ENCODE measurements at places on chromosomes 1 and 21.

DNA sequence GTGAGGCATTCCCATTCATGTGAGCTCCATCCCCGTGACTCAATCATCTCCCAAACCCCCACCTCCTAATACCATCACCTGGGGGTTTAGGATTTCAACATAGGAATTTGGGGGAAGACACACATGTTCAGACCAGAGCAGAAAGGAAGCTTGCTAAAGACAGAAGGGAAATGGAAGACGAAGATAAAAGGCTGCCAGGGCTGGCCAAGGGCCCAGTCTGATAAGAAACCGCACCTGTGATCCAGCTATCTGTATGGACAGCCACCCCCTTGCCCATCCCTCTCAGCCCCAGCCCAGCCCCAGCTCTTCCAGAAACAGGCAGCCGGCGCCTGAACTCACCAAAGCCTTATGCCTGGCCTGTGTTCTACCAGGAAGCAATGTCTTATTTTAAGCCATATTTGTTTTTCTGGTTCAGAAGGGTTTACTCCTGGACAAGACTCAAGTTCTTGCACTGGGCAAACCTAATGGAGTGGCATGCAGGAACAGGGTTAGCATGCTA, 198.4 kb upstream of the VAMP3 start:
- DNase-seq: no peak

DNA sequence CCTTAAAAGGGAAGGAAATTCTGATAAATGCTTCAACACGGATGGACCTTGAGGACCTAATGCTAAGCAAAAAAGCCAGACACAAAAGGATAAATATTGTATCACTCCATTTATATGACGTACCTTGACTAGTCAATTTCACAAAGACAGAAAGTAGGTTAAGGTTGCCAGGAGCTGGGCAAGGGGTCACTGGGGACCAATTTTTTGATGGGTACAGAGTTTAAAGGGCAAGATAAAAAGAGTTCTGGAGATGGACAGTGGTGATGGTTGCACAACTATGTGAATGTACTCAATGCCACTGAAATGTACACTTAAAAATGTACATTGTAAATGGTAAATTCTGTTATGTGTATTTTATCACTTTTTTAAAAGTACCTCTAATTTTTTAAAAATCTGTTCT, 32.1 kb upstream of the SLAMF9 start:
- DNase-seq: no peak

- peak; percentile 8 for DNase-seq
Observed at GRCh38 chr1:173476197-173476664, 904 bp upstream of the PRDX6 start.

GRCh38 chr1:177948336-177948972, 21.4 kb downstream of the SEC16B start:
- peak; percentile 24 for DNase-seq

DNA sequence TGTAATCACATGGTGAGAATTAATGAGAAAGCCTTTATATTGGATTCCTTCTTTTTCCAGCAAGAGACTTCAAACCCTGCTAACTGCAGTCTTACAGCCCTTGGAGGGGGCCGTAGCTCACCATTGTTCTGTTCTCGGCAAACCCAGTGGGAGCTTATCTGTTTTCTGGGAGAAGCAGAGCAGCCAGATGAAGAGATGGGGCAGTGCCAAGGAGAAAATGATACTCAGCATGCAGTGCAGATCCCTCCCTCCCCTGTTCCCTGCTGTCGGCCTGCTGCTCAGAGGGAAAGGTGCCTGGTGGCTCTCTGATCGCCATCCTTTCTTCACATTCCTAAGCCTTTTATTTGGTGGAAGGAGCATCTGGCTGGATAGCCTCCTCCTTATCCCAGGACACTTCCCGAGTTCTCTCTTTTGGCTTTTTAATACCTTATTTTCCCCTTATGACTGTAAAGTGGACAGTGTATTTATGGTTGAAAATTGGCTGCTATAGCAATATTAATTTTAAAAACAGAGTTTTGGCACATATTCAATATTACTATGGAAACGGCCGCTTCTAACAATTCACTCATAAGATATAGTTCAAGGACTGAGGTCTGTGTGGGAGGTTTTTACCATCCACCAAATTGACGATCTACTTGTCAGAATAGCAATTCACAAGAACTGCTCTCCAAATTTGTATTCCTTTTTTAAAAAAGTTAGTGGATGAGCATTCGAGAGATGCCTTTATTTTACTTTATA, 203.4 kb downstream of the CRB1 start:
- no peak for DNase-seq

GRCh38 chr1:29583727-29584126, 347.4 kb downstream of the PTPRU start:
- no peak for DNase-seq
